ENCODE measurements at places on chromosomes 2 and 18.
A peak's percentile ranks its signal among the peaks of the same experiment; 100 is the strongest.

- no peak for DNase-seq
Measured at GRCh38 chr2:215698566-215698965, 262.7 kb upstream of the FN1 start.

GRCh38 chr2:169673106-169673505, 21.1 kb downstream of the CFAP210 start:
- no peak for DNase-seq

DNA sequence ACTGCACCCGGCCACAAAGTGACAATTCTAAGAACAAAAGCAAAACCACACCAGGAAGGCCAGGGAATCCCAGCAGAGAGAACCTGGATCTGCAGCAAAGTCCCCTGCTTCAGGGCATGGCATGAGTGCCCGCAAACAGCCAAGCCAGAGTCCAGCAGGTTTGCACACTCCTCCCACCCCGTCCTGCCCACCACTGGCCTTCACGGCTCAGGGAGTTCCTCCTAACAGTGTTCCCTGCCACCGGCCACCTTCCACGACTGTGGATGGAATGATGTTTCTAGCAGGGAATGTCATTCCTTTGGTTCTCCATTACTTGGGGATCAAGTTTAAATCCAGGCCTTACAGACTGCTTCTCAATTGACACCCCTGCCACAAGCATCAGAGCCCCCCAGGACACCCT, 42.0 kb upstream of the B3GNT7 start:
- DNase-seq: no peak

GRCh38 chr18:44826418-44827259, 146.0 kb downstream of the SETBP1 start:
- DNase-seq: no peak

DNA sequence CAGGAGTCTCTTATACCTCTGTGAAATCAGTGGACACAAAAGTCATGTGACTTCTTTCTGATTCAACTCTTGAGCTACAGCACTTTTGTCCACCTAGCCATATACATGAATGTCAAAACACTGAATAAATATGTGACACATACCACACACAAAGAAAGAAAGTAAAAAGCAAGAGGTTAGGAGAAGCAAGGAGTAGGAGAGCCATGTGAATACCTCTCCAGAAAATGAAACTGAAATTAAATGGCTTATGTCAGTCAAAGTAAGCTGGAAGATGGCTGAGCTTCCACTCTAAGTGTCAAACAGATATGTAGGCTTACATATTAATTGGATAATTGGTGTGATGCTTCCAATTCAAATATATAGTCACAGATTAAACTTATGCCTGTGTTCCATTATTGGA, 1050.5 kb downstream of the BCL11A start:
- no peak for DNase-seq

GRCh38 chr2:138515092-138515491, 13.5 kb downstream of the SPOPL start:
- DNase-seq: no peak

DNA sequence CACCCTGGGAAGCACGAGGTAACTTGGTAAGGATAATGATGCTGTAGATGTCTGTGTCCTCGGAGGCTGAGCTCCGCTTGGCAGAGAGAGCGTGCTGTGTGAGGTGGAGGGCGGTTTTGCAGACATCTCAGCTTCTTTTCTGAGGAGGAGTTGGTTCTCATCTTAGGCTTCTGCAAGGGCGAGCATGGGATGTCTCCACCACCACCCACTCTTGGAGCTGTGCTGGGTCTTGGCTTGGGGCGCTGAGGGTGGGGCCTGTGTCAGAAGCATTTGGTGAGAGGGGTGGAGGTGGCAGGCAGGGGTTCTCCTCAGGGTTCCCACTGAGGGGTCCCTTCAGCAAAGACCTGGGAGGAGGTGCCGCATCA, 9.2 kb downstream of the OXER1 start:
- DNase-seq: no peak

DNA sequence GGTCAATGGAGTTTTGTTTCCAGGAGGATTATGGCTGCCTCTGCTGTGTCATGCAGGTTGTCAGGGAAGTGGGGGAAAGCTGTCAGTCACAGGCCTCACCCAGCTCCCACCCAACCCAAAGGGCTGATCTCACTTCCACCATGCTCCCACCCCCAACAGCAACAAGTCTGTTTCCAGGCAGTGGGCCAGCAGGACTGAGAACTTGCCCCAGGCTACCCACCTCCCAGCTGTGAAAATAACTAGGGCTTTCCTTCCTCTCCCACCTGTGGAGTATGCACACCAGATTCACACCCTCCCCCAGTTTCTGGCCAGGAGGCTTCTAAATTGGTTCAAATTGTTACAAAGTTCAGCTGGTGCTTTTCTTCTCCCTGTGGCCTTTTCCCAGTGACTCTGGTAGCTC, 95.6 kb upstream of the ACVR1 start:
- peak; percentile 54 for DNase-seq

DNA sequence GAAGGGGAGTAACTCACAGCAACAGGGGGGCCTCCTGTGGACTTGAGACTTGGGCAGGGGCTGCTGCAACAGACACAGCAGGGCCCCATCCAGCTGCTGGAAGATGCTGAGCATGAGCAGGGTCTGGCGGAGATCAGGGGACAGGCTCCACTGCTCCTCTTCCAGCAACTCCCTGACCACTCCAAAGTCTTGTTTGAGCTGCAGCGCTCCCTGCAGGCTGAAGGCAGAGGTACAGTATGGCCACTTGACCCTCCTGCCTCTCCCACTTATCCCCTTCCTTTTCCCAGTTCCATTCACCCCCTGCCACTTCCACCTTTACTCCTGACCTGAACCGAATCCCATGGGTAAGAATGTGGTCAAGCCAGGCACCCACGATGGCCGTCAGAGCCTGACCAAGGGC, 2.4 kb upstream of the MRPL53 start:
- DNase-seq: no peak

- no peak for DNase-seq
Measured at GRCh38 chr2:175366815-175367214, 185.3 kb upstream of the ATP5MC3 start.

DNA sequence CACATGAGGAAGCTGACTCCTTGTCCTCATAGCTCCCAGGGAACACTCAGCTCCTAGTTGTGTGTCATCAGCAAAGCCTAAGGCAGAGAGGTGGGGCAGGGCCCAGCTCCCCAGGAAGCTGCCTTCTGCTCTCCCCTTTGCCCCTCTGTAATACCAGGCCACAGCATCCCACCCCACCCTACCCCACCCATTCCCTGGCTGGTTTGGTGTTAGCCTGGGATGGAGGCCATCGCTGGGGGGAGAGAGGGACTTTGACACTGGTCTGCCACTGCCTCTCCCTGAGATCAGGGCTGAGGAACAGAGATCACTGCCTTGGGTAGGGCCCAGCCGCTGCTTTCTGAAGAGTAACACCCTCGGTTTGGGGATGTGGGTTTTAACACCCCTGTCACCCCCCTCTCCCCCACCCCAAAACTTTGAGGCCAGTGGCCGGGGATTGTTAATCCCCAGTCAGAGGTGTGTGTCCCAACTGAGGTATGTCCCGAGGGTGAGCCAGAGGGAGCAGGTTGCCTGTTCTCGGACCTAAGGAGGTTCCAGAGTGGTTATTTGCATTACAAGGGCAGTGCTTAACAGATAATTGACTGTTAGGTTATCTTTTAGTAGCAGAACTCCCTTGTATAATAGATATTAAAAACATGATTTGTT, 41.4 kb downstream of the TET3 start:
- DNase-seq: no peak

GRCh38 chr2:171702781-171703556, 15.7 kb downstream of the DYNC1I2 start:
- no peak for DNase-seq

DNA sequence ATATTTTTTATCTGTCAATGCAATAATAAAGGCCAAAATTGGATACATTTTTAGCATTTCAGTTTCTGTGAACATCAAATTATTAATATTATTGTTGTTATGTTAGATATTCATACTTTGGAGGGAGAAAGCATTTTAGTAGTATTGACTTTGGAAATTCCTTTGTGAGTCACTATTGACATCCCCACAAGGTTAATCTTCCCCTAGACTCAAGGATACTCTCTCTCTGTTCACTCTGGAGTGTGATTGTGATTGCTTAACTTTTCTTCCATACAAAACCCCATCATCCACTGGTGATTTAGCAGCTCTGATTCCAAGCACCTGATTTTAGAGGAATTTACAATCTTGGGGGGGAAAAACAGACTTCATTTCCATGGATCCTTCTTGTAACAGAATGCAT, 352.0 kb downstream of the THSD7B start:
- no peak for DNase-seq

DNA sequence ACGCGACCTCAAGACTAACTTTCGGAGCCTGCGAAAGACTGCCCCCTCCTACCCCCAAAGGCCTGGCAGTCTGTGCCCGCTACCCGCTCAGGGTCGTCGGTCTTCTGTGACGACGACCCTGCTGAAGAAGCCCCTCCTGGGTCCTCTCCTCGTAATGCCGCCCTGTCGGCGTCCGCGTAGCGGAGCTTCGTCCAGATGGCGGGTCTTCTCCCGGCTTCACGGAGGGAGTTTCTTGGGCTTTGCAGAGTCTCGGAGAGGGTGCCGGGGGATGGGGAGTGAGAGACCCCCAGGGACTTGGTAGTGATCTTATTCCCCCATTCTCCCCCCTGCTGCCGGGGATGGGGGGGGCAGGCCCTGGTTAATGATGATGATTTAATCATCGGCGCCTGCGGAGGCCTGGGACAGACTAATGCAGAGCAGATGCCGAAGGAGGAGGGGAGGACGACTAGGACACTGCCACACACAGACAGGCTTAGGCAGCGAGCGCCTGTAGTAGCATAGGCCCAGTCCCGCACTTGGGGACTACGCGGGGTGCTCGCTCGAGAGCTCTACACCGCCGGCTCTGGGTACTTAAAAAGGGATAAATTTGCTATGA, 528 bp upstream of the PCGF1 start:
- DNase-seq: peak; percentile 24

GRCh38 chr2:102253140-102253752, 58.1 kb upstream of the IL1RL1 start:
- no peak for DNase-seq

- no peak for DNase-seq
Measured at GRCh38 chr2:30031184-30031583, 109.8 kb upstream of the ALK start.

DNA sequence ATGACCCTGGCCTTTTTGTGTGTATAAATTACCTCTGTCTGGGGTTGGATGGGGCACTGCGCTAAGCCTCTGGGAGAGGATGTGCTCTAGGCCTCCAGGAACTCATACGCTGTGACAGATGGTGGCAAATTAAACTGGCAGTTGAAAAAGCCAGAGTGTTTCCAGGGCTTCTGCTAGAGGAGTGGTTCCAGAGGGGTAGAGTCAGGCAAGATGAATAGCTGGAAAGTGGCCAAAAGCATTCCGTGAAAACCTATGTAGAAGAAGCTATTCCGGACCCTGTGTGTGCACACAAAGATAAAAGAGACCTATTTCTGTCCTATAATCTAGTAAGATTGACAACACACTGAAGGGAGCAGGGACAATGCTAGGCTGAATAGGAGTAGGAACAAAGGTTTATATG, 84.8 kb downstream of the ACTR3 start:
- no peak for DNase-seq

GRCh38 chr2:207939342-207940108, 85.8 kb downstream of the PLEKHM3 start:
- DNase-seq: no peak

DNA sequence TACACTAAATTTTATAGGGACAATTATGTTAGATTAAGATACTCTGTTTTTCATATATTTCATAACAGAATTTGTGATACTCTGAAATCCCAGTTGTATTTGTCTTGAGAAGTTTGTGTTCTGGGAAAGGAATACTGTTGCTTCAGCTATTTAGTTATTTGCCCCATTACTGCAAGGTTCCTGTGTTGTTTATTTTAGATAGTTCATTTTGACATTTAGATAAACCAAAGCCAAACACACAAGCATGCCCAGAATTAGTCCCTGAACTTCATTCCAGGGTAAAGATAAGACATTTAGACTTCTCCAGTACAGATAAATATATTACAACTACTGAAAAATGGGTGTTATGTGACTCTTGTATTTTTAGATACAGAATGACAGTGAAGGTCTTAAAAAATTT, 74.7 kb downstream of the BMPR2 start:
- no peak for DNase-seq

DNA sequence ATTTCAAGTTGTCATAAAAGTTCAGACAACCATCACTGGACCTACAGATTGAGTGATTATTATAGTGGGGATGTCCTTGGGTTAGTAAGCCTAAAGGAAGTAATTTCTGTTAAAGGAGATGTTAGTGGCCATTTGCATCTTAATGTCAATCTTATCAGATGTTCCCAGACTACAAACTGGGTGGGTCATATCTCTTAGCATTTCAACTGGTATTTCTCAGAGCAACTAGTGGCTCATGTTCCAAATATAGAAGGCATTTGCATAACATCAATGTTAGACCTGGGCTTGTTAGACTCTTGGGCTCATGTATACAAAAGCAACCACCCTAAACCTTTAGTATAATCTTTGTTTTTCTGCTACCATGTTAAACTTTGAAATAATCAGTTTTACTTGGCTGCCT, 17.9 kb downstream of the PLEKHA3 start:
- no peak for DNase-seq

GRCh38 chr2:66577321-66578053, 142.6 kb downstream of the MEIS1 start:
- no peak for DNase-seq

DNA sequence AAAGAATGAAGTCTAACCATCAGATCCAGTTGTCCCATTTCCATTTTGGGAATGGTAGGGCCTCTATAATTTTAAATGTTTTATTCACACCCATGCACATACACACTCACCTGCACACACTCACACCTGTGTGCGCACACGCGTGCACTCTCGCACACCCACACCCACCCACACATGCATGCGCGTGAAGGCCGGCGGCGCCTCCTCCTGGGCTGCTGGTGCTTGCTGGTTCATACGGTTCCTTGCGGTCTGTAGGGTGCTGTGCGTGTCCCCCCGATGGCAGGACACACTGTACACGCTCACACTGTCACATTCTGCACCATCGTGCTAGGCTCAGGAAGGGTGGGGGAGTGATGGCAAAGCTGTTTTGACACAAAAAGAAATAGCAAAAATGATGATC, 63.2 kb downstream of the TSHZ1 start:
- no peak for DNase-seq
